ENCODE measurements at places on chromosomes 13 and 19.

DNA sequence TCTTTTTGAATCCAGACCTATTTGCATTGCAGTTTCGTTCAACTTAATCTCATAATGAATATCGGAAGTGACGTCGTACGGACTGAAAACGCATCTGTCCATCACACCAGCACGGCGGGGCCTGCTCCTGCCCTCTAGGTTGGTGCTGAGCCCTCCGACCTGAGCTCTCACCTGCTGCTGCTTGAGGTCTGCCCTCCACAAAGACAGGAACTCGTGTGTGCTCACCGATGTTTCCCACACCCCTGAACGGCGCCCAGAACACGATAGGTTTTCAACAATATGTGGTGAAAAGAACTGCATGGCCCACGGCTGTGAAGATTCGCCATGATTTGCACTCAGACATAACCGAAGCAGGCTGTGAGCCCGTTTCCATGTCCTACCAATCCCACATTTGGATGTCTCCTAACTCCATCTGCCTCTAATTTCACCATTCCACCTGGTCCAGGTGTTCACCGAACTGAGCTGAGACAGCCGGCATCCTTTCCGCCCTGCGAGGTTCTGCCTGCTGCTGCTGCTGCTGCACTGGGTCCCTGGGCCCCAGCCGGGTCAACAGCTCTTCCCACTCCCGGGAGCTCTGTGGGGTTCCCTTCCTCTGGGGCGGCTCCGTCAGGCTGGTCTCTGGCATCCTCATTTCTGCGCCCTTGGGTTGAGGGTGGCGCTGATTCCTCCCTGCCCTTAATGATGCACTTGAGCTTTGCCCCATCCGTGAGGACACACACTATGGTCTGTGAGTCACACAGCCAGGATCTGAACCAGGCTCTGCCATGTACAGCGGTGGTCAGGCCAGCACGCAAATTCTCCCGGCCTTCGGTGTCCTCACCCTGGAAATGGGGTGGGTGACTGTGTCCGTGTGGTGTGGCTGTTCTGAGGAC is 20.9 kb downstream of the GRTP1 start:
- DNase-seq: no peak

DNA sequence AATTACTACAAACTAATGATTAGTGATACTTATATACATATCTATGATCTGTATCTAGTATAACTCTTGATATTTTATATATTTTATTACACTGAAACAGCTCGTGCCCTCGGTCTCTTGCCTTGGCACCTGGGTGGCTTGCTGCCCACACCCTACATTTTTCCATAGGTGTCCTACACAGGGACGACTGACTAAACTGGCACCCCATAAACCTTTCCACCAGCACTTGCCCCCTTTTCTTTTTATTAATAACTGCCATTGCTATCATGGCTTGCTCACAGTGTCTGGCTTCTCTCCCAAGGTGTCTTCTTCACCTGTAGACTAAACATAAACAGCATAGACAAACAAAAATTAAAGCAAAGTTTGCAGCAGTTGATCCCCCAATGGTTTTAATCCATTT is 30.4 kb downstream of the CLEC4M start:
- no peak for DNase-seq

DNA sequence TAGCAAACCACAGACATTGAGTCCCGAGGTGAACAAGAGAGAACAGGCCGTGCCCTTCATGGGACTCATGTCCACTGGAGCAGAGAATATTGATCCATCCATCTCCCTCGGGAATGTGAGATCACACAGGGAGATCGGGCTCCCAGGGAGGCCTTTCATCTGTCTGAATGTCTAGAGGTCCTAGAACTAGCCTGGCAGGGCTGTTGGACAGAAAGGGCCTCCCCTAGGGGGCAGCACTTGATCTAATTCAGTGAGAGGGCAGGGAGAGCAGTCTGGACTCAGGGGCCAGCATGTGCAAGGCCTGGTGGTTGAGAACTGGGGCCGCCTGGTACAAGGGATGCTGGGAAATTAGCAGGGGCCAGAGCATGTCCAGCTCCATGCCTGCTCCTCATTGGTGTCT is 4.3 kb downstream of the RUVBL2 start:
- DNase-seq: peak; percentile 71

- DNase-seq: no peak
Measured at GRCh38 chr19:1786668-1787067, 25.4 kb downstream of the ATP8B3 start.

DNA sequence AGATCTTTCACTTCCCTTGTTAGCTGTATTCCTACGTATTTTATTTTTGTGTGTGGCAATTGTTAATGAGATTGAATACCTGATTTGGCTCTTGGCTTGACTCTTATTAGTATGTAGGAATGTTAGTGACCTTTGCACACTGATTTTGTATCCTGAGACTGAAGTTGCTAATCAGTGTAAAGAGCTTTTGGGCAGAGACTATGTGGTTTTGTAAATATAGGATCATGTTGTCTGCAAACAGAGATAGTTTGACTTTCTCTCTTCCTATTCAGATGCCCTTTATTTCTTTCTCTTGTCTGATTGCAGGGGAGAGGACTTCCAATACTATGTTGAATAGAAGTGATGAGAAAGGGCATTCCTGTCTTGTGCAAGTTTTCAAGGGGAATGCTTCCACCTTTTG is 160.3 kb upstream of the PCDH20 start:
- DNase-seq: no peak

DNA sequence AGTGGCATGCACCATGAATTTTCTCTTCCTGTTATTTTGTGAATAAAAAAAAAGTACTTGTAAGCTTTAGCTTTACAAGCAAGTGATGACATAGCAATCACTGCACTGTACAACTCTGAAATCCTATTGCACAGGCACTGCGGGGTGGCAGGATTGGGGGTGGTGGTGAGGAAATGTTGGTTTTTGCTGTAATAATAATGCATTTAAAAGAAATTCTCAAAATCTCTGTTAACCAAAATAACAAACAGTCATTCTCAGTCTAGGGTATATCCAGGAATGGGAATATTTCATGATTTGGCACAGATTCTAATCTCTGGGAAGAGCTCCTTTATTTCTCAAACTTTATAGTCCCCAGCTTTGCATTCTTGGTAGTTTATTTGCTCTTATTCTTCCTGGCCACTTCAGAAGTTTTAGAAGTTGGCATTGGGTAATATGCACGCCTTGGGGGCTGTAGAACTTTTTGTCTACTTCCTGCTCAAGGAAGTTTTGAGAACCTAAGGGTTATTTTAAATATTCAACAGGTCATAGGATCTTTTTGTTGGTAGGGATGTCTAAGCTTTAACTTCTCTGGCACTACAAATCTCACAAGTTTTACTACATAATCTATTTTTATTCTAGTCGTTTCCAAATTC is 353.0 kb upstream of the KLF12 start:
- no peak for DNase-seq

DNA sequence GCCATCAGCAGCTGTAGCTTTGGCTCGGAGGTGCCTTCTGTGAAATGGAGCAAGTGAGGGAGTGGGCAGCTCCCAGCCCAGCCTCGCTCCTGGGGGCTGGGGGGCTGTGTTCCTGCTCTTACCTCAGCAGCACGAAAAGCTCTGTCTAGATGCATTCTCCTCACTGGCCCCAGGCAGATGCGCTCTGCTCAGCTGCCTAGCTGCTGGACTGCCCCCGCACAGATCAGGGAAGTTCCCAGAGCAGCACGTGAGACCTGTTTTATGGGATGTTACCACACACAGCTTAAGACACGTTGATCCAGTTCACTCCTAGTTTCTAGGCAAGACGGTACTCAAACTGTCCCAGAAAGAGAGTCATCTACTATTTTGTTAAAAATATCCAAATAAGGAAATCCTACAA is 13.6 kb downstream of the LCP1 start:
- peak; percentile 55 for DNase-seq

DNA sequence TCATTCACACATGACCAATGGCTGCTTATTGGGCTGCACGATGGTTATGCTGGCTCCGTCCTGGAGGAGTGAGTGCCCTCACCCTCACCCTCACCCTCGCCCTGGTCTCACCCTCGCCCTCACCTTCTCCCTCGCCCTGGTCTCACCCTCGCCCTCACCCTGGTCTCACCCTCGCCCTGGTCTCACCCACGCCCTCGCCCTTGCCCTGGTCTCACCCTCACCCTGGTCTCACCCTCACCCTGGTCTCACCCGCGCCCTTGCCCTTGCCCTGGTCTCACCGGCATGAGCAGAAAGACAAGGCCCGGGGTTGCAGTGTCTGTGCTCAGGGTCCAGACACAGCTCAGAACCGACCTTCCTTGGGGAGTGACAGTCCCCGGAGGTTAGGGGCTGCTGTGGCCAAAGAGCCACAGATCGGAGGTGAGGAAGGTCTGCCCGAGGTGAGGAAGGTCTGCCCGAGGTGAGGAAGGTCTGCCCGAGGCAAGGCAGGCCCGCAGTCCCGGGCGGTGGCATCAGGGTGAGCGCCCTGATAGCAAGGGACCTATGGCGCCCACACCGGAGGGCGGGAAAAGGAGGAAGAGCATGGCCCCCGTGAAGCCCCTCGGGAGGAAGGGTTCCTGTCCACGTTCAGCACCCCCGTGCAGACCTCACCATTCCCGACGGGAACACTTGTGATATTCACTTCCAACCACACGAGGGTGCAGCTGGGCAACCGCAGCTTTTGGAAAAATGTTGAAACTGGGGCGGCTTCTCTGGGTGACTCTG is 65.6 kb downstream of the MCF2L start:
- no peak for DNase-seq

DNA sequence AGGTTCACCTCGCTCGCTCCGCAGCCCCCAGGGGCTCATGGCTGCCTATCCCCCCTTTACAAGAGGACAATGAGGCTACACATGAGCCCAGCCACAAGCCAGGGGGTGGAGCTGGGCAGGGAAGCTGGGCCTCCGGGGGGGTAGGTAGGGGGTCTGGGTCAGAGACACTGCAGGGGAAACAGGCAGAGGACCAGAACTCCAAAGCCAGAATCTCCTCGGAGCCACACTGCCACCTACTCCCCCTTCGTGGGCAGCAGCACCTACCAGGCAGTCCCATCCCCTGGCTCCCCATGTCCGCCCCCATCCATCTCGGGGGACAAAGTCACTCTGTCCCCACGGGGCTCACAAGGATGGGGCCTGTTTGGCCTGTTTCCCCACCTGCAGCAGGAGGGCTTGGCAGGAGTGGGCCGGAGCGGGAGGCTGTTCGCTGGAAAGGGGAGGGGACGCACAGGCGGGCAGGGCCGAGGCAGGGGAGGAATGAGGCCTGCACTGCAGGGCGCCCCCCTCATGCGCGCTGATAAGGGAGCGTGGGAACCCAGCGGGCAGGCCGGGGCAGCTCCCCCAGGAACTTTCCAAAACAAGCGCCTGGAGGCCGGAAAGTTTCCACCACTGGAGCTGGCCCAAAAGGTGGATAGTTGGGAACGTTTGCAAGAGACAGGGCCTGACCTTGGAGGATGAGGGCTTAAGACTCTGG is 545 bp upstream of the ISYNA1 start:
- DNase-seq: no peak

DNA sequence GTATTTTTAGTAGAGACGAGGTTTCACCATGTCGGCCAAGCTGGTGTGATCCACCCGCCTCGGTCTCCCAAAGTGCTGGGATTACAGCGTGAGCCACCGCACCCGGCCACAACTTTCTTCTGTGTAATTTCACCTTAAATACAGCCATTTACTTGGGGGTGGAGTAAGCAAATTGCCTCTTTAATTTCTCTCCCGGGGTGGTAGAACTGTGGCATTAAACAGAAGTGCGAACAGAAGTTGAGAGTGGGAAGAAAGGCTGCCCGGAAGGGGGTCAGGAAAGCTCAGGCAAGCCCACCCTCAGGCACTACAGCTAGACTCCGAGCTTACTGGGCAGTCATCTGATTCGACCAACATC is 475 bp upstream of the DNAJC15 start:
- DNase-seq: no peak

GRCh38 chr19:13069415-13070359 is 33.0 kb downstream of the LYL1 start:
- DNase-seq: no peak

- DNase-seq: no peak
Measured at GRCh38 chr13:50617134-50617721, 226.3 kb downstream of the DLEU7 start.

DNA sequence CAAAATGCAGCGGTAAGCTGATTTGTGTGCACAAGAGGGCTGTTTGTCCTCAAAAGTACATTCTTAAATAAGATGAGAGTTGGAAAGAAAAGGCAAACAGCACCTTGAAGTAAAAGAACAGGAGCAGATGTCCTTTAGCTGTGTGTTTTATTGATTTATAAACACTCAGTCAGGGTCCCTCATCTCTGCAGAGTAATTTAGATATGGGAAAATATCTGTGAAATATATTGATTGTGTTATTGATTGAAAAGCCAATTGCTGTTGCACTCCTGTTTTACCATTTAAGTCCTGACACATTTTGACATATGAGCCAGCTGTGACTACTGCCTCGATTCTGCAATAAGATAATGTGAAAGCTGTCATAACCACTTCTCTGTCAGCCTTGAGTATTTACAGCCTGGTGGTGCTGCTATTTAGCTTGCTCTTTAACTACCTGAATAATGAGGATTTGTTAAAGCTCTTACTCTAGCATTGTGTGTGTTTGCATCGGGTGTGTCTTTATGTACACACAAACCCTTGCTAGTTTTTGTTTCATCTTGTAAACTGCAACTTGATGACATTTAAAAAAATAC is 550.1 kb downstream of the DACH1 start:
- DNase-seq: no peak

- no peak for DNase-seq
Measured at GRCh38 chr19:18473706-18474087, 35.8 kb upstream of the ISYNA1 start.

DNA sequence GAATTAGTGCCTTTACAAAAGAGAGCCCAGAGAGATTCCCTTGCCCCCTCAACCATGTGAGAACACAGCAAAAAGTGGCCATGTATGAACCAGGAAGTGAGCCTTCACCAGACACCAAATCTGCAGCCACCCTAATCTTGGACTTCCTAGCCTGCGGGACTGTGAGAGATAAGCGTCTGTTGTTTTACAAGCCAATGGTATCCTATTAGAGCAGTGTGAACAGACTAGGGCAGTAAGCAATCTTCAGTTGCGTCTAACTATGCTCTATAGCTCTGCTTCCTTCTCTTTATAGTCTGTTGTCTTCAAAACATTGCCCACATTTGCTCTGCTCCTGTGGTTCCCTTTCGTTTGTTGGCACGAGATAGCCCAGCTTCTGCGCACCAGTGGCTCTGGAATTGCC is 109.5 kb upstream of the FNDC3A start:
- DNase-seq: no peak

- no peak for DNase-seq
Measured at GRCh38 chr19:30857966-30858490, 485.8 kb downstream of the ZNF536 start.

GRCh38 chr19:6654347-6655310 is 15.3 kb downstream of the TNFSF14 start:
- DNase-seq: peak; percentile 76

- no peak for DNase-seq
Measured at GRCh38 chr19:28313633-28314032, 899.3 kb downstream of the UQCRFS1 start.

DNA sequence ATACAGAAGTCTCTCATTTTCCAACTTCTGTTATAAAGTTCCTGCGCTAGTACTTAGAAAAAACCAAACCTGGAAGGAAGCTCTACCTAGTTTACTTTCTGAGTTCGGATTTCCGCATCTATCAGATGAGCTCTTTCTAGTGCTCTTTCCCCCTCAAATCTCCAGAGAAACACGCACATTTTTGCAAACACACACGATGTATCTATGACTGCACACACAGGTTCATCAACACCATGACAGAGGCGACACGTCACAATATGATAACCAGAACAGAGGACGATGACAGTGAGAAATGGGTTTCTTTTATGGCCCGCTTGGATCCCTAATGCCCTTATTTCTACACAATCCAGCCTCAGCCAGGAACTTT is 629 bp upstream of the LRRC63 start:
- DNase-seq: no peak

Data from activated naive CD8-positive, alpha-beta T cell treated with anti-CD3 and anti-CD28 coated beads, Interleukin-2, amount 50 U/mL, for 24 hours (primary cell).